ENCODE measurements at places on chromosomes 6 and 20. TPM values are rescaled to one million over a fixed set of nuclear protein-coding genes. Genes with fewer than 3 reads are reported as not detected.

The SPATS1 gene
- not detected for polyA plus RNA-seq

The PABPC1L gene
- polyA plus RNA-seq, result 13.8 TPM

The C6orf141 gene
- 13.8 TPM for polyA plus RNA-seq

The METTL24 gene
- not detected for polyA plus RNA-seq

The HTR1E gene
- not detected for polyA plus RNA-seq

All from foreskin keratinocyte (primary cell).